ENCODE measurements at places on chromosomes 7 and 10. TPM values are rescaled to one million over a fixed set of nuclear protein-coding genes. Genes with fewer than 3 reads are reported as not detected.

GRCh38 chr10:90381468-90381867 lies 476.4 kb downstream of the HTR7 start:
- DNase-seq = no peak

The TAS2R40 gene
- total RNA-seq = not detected

DNA sequence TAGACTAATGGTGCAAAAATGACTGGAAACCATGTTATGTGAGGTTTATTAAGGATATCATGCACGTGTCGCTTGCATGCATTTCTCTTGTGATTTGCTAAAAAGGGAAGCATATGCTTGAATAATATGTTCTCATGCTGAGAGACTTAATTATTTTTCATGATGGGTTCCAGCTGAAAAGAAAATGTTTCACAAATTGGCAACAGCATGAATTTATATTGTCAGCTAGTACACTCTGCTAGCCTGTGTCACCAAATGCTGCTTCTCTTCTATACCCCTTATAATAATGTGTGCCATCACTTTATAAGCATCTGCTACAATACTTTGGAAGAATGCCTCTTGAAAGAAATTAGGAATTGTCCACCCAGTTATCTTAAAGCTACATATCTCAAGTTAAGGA lies 63.0 kb downstream of the GNAI1 start:
- DNase-seq = no peak

GRCh38 chr10:81873231-81873931 lies 1.6 kb upstream of the NRG3 start:
- no peak for DNase-seq

The AGR2 gene
- total RNA-seq = 1.2 TPM

DNA sequence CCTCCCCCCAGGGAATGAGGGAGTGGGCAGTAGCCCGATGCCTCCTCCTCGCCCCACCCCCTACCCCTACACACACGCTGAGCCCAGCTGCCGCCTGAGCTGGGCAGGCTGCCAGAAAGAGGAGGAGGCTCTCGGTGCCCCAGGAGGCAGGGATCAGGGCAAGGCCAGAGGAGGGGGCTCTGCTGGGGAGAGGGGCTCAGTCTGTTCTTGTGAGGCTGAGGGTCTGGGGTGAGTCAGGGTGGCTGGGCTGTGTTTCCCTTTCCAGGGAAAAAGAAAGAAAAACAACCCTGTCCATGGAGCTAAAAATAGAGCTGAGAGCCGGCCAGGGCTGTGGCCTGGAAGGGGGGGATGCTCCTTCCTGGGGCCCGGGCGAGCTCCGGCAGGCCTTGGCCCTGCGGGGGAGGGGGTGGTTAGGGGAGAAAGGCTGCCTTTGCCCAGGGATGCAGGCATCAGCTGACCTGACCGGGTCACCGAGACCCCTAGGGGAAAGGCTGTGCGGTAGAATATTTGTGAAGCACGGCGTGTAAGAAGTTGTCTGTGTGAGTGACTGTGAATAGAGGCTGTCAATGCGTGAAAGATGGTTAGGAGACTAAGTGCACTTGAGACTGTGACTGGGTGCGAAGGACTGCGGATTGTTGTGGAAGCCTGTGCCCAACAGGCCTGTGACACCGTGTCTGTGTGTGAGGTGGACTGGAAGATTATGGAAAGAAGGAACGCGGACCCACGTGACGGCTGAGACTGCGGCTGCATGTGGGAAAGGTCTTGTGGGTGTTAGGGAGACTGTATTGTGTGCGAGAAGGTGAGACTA lies 1.2 kb upstream of the LZTS2 start:
- peak; percentile 85 for DNase-seq

GRCh38 chr7:6250364-6250833 lies 22.0 kb downstream of the CYTH3 start:
- DNase-seq = no peak

- DNase-seq = no peak
These were observed 73.2 kb downstream of the CABCOCO1 start for GRCh38 chr10:61735882-61736281.

DNA sequence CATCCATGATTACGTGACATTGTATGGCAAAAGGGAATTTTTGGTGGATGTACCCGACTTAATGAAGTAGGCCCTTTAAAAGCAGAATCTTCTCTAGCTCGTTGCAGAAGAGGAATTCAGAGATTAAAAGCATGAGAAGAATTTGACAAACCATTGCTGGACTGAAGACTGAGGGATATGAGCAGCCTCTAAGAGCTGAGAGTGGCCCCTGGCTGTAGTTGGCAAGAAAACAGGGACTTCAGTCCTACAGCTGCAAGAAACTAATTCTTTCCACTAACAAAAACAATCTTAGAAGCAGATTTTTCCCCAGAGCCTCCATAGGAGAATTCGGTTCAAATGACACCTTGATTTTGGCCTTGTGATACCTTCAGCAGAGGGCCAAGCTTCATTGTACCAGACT lies 34.1 kb downstream of the MACC1 start:
- DNase-seq = no peak

The SPRN gene
- 0.18 TPM for total RNA-seq

Measured in left lobe of liver (tissue), 2 donors.